Hypothalamus (tissue), 51 donors: ENCODE measurements at places on chromosomes 5 and 9.

DNA sequence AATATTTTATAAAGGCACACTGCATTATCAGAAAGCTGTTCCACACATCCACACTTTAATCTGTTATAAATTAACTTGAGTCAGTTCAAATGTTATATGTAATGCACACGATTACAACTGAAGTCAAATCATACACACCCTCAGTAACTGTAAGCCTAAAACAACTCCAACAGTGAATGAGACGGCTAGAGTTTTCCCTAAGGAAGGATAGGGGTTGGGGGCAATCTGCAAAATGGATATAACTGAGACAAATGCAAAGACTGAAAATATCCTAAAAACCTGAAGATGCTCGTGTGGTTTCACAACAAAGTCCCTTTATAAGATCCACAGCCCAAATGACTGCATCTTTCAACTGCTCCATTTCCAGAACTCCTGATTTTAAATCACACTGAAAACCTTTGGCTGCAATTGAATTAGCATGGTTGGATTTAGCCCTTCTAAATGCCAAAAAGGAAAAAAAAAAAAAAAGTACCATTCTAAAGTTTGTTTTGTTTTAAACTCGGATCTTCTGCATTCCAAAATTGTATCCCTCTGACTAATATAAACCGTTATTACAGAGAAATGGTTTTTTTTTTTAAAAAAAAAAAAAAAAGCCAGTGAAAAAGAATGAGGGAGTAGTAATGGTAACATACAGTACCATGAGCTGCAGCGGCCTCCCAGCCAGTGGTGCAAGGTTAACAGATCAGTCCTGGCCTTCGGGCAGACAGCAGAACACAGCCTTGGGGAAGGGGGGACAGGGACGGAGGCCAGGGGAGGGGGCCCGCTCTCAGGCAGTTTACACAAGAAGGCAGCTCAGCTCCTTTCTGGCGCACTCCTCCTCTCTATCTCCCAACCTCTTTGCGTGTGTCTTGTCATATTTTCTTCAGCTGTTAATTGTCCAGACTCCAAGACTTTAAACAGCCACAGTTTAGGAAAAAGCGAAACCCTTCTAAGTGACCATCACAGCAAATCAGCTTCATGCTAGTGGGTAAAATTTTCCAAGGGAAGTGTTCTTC lies 166.1 kb downstream of the BNC2 start:
- DNase-seq, result peak; percentile 3

DNA sequence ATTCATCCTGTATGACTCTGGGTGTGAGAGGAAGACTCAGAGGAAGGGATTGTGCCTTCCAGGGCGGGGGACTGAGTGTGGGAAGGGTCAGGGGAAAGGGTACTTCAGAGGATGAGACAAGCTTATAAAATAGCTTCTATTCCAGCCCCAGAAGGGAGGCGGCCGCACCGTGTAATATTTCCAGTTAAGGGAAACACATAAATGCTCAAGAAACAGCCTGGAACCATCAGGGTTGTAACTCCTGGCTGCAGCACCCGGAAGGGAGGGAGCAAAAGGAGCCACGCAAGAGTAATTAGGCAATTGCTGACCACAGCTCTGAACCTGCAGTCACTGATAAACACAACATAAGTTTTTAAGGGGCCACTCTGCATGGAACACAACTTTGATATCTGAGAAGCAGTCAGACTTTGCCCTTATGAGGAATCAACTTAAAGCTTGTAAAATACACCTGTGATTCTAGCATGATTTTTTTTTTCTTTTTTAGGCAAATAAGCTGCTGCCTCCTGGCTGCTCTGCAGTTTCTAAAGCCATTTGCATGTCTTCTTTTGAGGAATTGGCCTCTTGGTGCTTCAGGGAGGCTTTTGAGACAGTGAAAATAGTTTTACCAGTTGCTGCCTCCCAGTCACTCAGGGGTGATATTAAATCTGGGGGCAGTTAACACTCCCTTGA lies 382.7 kb downstream of the ENC1 start:
- no peak for DNase-seq

DNA sequence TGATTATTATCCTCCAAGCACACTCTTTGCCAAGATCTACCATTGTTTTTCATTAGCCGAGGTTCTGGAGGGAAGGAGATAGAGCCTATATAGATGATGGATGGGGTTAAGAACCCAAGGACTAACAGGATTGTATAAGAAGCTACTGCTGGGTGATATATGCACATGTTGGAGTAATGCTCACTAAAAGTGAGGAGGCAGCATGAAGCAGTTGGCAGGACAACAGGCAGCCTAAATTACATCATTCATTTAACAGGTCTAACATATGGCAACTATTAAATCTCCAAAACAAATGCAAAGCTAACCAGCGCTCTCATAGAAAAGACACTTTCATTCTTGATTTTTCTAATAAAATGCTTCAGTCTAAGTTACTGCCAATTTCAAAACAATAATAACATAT lies 293.2 kb downstream of the EPB41L4A start:
- no peak for DNase-seq

DNA sequence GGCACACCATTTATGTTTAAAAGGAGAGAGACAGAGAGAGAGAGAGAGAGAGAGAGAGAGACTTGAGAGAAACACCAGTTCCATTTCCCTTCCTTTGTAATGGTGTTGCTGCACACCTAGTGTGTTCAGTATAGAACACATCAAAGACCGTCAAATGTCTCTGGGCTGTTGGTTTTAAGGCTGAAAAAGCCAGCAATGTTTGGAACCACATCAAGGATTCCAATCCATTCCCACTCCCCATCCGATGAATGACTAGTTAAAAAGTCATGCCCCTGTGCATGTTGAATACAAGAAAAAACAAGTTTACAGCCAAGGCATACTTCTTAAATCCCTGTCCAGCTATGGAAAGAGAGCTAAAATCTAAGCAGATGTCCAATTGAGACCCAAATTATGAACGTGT lies 83.0 kb upstream of the IFNE start:
- no peak for DNase-seq

- DNase-seq, result no peak
Observed at GRCh38 chr9:89225991-89226471, 47.4 kb upstream of the SHC3 start.

DNA sequence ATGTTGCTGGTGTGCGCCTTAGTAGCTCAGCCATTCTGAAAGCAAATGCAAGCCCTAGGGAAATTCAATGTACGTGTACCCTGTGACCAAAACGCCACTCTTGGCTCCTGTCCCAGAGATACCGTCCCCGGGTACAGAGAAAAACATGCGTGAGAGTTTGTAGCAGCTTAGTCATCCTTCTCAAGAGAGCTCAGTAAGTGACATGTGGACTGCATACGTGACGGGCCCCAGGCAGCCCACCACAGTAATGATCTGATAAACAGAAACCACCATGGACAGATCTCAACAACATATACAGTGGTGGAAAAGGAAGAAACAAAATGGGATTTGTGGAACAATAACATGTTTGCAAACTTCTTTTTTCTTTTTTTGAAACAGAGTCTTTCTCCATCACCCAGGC lies 45.1 kb downstream of the S1PR3 start:
- DNase-seq, result no peak

DNA sequence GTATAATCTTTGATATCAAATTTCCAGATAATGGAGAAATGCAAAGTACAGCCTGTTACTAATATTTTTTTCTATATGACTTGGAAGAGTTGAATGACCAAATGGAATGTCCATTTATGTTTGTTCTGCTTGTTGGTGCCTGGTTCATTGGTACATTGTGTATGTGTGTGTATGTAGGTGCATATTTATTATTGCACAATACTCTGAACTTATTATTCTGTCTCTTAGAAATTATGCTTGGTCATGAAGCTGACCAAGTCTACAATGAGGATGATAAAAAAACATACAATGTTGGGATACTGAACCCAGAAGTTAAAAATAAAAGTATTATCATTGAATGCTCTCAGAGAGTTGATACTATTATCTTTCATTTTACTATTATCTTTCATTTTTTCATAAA lies 706.3 kb downstream of the KCTD16 start:
- DNase-seq, result no peak

DNA sequence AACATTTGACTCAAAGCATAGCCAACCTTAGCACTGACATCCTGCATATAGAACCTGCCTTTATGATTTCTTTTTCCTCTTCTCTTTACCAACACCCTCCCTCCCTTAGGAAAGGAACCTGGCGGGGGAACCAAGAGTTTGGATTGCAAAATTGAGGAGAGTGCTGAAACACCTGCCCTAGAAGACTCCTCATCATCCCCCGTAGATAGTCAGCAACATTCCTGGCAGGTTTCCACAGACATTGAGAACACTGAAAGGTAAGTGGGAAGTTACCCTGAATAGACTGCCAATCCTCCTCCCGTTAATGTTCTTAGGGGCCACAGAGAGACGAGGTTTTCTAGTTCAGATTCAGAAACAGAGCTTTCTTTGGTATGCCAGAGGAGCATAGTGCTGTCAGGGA lies 88.8 kb downstream of the RGS7BP start:
- DNase-seq, result no peak

GRCh38 chr5:155441849-155442248 lies 428.3 kb downstream of the KIF4B start:
- no peak for DNase-seq

DNA sequence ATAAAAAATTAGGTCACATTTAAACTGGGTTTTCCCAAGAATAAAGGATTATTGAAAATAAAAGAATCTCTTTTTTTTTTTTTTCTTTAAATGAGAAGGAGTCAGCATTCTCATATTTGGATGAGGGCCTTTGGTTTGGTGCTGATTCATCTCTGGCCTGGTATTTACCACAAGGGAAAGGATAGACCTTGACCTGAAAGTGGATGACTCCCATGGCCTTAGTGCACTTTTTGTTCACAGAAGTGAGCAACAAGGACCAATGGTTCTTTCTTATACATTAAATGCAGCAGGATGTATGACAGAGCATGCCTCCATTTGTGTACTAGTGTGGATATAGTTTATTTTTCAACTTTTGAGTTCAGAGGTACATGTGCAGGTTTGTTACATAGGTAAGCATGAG lies 6.9 kb downstream of the YTHDC2 start:
- no peak for DNase-seq

DNA sequence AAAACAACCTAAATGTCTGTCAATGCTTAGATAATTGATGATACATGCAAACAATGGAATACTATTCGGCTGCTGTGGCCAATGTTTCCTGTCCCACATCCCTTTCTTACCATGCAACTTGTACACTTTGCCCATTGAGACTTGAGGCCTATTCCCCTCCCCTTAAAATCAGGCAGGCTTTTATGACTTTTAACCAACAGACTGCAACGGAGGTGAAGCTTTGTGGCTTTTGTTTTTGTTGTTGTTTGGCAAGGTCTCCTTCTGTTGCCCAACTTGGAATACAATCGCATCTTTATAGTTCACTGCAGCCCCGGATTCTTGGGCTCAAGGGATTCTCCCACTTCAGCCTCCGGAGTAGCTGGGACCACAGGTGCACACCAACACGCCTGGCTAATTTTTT lies 5.8 kb upstream of the SLC26A2 start:
- no peak for DNase-seq

DNA sequence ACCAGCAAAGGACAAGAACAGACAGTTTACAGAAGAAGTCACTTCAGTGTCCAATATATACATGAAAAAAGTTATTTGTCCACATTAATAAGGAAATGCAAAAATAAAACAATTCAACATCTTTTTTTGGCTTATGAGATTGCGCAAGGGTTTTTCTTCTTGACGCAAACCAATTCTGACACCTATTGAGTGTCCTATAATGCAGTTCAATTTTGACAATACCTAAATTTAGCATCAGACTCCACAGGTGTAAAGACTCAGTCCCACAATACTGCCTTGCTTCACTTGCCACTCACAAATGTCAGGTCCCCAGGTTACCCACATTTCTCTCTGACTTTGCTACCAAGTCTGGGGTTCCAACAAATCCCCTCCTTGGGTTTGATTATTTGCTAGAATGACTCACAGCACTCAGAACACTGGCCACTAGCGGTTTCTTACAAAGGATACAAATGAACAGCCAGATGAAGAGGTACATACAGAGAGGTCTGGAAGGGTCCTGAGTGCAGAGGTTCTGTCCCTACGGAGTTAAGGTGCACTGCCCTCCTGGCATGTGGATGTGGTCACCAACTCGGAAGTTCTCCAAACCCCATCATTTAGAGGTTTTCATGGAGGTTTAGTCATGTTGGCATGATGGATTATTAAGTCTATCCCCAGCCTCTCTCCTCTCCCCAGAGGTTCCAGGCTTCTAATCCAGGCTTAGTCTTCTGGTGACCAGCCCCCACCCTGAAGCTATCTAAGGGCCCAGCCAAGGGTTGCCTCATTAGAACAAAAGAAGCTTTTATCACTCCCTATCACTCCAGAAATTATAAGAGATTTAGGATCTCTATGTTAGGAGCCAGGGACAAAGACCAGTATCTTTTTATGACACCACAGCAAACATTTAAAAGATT lies 27.0 kb upstream of the SLC22A5 start:
- no peak for DNase-seq
